ENCODE measurements at places on chromosomes 4 and X.

DNA sequence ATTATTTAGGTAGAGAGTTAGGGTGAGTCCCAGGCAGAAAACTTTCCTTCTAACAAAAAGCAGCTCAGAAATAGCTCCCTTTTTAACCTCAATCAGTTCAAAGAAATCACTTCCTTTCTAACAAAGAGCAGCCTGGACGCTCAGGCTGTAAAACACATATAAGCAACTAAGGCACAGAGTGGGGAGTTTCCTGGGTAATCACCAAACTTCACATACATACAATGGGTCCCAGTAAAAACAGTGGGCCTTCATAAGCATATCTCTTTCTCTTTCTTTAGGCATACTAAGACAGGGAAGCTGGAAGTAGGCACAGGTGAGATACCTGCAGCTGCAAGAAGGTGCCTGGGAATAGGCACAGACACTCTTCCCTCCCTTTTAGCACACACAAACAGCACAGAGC lies 4.9 kb upstream of the NAF1 start:
- no peak for DNase-seq

GRCh38 chr4:141102367-141102766 lies 30.9 kb downstream of the RNF150 start:
- no peak for DNase-seq

- no peak for DNase-seq
Observed at GRCh38 chrX:20061855-20062254, 54.9 kb downstream of the MAP7D2 start.

DNA sequence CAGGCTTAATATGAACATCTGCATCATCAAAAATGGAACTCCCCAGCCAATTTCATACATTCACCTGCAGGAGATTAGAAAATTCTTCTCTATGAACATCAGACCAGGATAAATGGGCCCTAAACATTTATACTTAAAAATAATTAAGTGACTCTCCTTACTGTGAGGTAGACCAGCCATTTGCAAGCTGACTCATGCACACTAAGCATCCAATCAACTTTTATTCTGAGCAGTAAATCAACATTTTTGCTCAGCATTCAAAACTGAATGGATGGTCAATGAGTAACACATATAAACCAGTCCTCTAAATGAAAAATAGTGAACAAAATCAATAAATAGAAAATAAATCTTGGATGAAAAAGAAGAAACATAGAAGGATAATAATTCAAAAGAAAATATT lies 19.9 kb upstream of the PCDH10 start:
- DNase-seq, result no peak

DNA sequence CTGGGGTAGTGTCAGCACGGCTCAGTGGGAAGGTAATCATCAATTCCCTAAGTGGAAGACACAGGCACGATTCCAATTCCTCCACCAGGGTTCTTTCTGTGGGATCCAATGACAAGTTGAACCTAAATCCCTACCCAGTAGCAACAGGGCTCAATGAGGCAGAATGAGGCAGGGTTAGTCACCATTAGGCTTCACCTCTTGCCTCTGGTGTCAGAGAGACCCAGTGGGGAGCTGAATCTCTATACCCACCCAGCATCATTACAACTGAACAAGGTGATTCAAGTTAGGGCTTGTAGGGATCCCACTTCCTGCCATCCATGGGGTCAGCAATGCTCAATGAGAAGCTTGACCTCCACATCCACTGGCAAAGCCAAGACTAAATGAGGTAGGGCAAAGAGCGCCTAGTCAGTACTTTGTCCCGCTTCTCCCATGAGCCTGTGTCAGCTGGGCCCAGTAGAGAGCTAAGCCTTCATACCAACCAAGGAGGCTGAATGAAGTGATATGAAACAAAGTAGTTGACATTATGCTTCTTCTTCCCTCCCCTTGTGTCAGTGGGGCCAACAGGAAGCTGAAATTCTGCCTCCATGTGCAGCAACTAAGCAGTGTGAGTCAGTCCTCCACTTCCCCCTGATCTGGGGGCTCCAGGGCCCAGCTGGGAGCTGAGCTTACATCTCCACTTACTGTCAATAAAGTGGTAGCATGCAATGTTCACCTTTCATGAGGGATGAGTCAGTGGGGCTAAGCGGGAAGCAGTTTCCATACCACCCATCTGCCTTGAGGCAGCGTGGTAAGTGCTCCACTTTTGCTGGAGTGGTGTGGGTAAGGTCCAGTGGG lies 36.4 kb upstream of the RBM41 start:
- DNase-seq, result no peak

- DNase-seq, result peak; percentile 39
Observed at GRCh38 chr4:145938618-145939440, at the start of gene ZNF827. TSS of gene ZNF827 (minus strand) at chr4:145938823. CDS start at chr4:145938407, 416 bp downstream.

Measured in stimulated activated CD8-positive, alpha-beta memory T cell treated with anti-CD3 and anti-CD28 coated beads, Interleukin-7, amount 100 ng/mL, for 1 hour (primary cell).